ENCODE measurements at places on chromosomes 2 and 18. TPM values are rescaled to one million over a fixed set of nuclear protein-coding genes. Genes with fewer than 3 reads are reported as not detected.
A peak's percentile ranks its signal among the peaks of the same experiment; 100 is the strongest.

FHOD3 gene
- total RNA-seq = 7.5 TPM

- no peak for DNase-seq
Observed at GRCh38 chr2:46181789-46182530, 115.2 kb upstream of the EPAS1 start.

DNA sequence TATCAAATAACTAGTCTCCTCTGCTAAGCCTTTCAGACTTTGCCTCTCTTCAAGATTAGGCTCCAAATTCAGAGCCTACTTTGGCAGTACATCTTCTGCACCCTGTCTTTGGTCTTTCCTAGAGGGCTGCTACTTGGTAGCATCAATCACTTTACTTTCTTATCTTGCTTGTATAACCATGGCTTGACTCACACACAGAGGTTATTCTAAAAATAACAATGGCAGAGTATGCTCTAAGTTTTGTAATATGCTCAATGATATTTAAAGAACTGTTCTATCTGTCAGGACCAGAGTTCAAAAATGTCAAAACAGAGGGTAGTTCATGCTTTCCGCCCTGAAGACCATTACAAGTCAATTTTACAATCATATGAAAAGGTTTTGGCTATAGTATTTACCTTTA lies 27.7 kb downstream of the THOC1 start:
- no peak for DNase-seq

- peak; percentile 63 for DNase-seq
Observed at GRCh38 chr2:222433332-222434173, 9.2 kb downstream of the SGPP2 start.

Measured in stomach (tissue), 19 donors.